Hippocampal formation (tissue), 2 donors: ENCODE measurements at places on chromosomes 2 and 18.

DNA sequence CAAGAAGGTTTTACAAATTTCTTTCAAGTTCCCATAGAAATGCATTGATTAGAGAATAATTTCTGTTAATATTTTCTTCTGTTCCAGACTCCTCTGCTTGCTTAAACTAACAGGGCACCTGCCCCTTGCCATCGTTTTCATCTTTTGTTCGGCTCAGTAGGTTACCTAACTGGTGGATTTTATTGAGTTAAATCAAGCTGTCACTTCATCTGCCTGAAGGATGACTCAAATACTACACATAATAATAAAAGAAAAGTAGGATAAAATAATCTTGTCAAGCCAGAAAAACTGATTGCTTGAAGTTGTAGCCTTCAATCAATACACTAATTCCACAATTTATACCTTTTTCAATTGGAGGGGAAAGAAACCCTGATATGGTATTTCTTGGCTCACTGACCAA, 234.0 kb downstream of the NR4A2 start:
- no peak for DNase-seq

- DNase-seq: no peak
Observed at GRCh38 chr2:113173542-113174375, at the start of gene PSD4. PSD4 (plus strand) TSS chr2:113173971; CDS start chr2:113182457, 8,486 bp downstream.

- DNase-seq: no peak
Observed at GRCh38 chr2:236896688-236897087, 189.0 kb upstream of the COPS8 start.

DNA sequence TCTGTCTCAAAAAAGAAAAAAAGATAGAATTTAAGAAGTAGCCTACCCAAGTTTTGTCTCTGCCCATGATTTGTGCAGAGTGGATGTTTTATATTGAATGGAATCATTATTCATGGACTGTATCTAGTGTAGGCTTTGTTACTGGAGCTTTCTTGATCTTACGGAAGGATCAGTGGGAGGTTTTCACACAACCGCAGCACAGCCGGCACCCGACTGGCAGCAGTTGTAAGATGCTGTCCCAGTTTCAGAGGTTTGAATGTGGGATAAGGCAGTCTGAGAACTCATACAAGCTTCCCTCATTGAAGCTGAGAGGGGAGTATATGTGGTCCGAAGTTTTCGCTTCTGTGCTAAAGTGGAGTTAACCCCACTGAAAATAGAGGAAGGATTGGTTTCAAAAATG, 19.7 kb upstream of the SAG start:
- DNase-seq: no peak

DNA sequence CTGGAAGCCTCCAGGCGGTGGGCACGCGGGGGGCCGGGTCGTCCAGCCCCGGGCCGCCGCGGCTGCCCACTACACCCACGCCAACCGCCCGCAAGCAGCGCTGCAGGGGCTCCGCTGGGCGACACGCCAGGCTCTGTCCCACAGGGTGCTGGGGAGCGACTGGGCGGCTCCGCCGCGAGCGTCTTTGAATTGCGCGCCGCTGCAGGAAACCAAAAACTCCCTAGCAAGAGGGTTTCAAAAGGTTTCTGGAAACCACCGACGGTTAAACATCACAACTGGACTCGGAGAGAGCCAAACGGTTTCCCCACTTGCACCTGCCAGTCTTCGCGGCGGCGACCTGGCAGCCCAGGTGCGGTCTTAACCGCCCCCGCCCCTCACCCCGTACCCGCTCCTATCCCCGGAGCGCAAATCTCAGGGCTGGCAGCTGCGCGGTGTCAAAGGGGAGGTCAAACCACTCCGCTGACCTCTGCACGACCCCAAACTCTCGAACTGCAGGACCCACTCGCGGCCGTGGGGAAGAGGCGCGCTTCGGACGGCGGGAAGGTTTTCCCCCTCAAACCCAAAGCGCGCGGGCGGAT, 1.0 kb downstream of the CXCR4 start:
- no peak for DNase-seq

GRCh38 chr2:235611756-235612155, 117.9 kb downstream of the AGAP1 start:
- DNase-seq: no peak

DNA sequence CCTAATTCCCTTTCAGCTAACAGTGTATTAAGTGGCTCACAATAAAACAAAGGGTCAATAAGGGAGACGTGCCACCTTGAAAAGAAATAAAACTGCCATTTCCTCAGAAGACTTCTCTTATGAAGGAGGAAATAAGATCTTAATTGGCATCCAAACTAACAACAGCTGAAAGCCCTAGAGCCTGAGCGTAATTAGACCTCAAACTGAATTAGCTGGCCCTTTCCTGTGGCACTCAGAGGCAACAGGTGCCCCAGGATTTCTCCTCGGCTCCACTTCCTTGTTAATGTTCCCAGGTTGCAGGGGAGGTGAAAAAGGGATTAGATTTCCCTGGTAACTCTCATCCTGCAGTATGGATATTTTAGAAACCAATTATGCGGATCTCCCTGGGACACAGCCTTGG, 804.3 kb downstream of the DCDC2C start:
- DNase-seq: no peak
